ENCODE measurements at places on chromosomes 1 and 21. TPM values are rescaled to one million over a fixed set of nuclear protein-coding genes. Genes with fewer than 3 reads are reported as not detected.

DNA sequence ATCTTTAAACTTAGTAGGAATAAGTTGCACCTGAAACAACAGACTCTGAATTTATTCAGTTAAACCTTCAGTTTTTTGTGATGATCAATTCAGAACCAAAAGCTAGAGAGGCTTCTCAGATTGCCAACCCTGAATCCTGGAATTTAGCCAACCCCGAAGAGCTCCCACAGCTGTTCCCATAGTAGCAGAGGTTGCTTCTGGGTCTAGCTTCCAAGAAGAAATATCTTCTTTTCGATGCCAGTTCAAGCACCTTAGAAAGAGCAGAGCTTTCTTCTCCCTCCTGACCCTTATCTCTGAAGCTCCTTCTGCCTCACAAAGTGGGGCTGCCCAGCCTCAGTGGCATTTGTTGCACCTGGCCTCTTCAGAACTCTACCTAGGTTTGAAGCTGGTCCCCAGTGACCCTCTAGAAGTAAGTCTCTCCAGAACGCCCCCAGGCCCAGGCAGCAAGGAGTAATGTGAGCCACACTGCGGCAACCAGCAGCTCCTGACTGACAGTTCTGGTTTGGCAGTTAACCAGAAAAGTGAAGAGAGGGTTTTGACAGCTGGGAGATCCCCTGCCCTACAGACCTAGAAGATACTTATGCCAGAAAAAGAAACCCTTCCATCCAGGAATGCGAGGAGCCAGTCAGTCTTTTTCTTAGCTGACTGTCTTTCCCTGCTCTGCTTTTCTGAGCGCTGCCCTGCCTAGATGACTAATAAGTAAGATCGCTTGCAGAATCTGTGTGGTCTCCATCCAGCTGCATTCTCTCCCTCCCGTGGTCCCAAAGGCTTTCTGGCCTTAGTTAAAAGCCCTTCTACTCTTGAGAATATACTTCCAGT is 165.9 kb downstream of the ADGRL4 start:
- DNase-seq = no peak

DNA sequence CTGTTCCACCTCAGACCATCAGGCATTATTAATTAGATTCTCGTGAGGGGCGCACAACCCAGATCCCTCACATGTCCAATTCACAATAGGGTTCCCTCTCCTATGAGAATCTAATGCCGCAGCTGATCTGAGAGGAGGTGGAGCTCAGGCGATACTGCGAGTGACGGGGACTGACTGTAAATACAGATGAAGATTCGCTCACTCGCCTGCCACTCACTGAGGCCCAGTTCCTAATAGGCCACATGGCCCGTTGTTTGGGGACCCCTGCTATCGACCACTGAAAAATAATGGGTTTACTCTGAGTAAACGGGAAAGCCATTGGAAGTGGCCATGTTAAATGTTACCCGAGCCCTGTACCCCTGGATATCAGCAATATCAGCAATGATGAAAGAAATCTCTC is 65.9 kb downstream of the GRIK1 start:
- DNase-seq = no peak

- no peak for DNase-seq
Measured at GRCh38 chr1:119181218-119181617, 40.8 kb upstream of the WARS2 start.

The UBXN10 gene
- total RNA-seq = 1.6 TPM

The FALEC gene
- total RNA-seq = 1.1 TPM

The SHISAL2A gene
- not detected for total RNA-seq

The APOBEC4 gene
- not detected for total RNA-seq

The CD48 gene
- total RNA-seq = 1.1 TPM

The DNASE2B gene
- 0.16 TPM for total RNA-seq

The SPRR5 gene
- not detected for total RNA-seq

The IL20 gene
- 0.47 TPM for total RNA-seq
